ENCODE measurements at places on chromosomes 7 and 10. TPM values are rescaled to one million over a fixed set of nuclear protein-coding genes. Genes with fewer than 3 reads are reported as not detected.

LEP gene
- 0.78 TPM for polyA plus RNA-seq

- DNase-seq, result no peak
Observed at GRCh38 chr10:94361171-94361794, 1.5 kb downstream of the NOC3L start.

DNA sequence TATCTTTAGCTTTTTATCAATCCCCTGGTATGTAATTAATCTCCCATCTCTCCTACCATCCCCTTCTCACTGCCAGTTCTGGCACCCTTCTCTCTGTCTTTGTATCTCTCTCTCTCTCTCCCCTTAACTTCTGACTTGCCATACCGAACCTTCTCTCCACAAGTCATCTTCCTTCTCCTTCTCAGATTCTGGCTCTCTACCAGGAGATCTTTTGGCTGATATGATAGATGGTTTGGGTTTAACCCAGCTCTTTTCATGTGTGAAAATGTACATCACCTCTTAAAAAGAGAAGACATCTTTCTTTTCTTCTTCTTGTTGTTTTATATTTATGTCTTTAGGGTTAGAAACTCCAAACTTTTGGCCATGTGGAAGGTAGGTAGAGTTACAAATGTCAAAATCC lies 196.7 kb downstream of the HGF start:
- no peak for DNase-seq

GRCh38 chr7:39838326-39838725 lies 111.7 kb upstream of the CDK13 start:
- DNase-seq, result no peak

GRCh38 chr7:137245890-137246289 lies 97.6 kb downstream of the PTN start:
- no peak for DNase-seq

GRCh38 chr10:14558025-14558424 lies 216.7 kb downstream of the FAM107B start:
- no peak for DNase-seq

CD36 gene
- 273 TPM for polyA plus RNA-seq

GPR85 gene
- polyA plus RNA-seq, result 0.09 TPM

GRCh38 chr7:151513133-151513532 lies 6.6 kb downstream of the RHEB start:
- DNase-seq, result no peak

ADGRA1 gene
- polyA plus RNA-seq, result 0.05 TPM

GRCh38 chr7:127822822-127823508 lies 171.0 kb downstream of the SND1 start:
- DNase-seq, result no peak

GRCh38 chr10:59880971-59881510 lies 25.3 kb downstream of the CCDC6 start:
- DNase-seq, result no peak

EXOC4 gene
- 7.6 TPM for polyA plus RNA-seq

PLAU gene
- polyA plus RNA-seq, result 7.1 TPM

DNA sequence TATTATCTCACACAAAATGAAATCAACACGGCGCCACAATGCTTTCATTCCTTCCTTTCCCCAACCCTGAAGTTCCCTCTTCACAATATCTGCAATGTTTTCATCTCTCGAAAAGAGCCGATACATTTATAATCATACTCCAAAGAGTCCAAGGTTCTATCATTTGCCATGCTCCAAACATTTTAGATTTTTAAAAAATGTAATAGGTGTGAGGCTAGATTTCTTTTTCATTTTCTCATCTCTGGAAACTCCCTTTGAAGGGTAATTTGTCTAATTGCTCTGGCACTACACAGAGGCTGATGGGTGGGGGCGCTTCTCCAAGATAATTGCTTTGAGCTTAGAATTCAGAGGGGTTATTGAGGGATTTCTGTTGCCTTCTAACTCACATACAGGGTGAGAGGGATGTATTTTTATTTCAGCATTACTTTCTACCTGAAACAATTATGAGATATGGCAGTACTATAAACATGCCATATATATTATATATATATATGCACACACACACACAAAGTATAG lies 4.9 kb downstream of the DLX5 start:
- DNase-seq, result no peak

LSM8 gene
- polyA plus RNA-seq, result 18.0 TPM

DNA sequence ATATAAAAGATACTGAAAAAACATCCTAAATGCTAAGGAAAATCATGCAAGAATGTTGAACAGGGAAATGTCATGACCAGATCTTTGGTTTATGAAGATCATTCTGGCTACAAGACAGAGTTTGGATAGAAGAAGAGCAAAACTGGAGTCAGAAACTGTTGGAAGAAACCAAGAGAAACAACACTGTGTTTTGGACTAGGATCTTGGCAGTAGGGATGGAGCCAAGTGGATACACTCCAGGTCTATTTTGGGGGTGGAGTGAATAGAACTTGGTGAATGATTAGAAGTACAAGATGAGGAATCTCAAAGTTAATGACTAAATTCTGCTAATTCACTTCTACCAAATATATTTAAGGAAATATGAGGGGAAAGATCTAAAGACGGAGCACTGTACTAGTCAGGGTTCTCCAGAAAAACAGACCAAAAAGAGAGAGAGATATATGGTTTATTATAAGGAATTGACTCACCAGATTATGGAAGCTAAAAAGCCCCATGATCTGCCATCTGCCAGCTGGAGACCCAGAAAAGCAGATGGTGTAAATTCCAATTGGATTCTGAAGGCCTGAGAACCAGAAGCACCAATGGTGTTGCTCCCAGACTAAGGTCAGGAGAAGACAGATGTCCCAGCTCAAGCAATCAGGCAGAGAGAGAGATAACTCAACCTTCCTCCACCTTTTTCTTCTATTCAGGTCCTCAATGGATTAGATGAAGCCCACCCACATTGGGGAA lies 254.9 kb downstream of the TRIL start:
- DNase-seq, result no peak

DNA sequence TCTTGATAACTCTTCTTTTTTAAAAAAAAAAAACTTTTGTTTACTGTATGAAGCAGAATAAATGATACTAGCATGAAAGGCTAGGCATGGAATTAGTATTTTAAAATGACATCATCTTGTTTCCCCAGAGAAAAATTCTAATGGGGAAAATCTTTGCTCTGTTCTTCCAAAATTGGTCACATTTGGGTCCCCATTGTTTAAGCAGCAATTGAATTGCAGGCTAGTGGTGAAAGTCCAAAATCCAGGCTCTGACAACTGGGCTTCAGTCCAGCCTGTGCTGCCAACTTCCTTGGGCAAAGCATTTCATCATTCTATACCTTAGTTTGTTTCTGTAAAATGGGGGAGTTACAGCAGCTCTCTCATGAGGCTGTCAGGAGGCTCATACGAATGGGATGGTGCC lies 726.4 kb downstream of the KCNMA1 start:
- DNase-seq, result no peak

DNA sequence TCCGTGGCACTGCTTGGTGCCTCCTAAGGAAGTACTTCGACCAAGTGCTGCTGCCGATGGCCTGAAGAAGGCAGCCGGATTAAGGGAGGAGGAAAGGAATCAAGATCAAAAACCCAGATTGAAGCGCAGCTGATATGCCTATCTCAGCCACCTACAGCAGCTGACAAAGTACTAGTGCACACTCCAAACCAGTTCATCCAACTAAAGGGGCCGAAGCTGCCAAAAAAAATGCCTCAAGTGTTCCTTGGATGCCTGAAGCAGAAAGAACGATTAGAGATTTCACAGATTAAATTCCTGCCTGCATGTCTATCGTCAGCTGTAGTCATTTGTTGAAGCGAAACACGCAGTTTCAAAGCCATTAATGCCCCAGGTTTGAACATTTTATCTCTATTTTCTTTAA lies 65.7 kb downstream of the TNRC18 start:
- DNase-seq, result no peak

DNA sequence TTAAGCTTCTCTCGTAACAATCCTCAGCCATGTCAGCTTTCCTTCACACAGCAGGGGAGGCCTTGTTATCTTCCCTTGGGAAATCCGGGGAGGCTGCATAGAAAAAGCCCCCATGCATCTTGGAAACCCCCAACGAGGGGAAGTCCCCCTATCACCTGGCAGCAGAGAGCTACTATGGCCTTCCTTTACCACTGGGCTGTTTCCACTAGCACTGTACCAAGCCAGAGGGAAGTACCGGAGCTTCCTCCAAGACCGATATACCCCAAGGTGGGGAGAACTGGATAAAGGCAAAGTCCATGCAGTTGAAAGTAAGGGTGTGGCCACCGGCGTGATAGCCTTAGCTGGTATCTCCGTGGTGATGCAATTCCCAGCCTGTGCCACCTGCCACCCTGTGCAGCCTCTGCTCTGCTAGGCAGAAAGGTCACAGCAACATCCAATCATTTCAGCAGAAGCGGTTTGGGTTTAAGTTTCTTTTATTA lies 4.4 kb upstream of the CLIP2 start:
- no peak for DNase-seq

PRRT4 gene
- 3.5 TPM for polyA plus RNA-seq

COL26A1 gene
- polyA plus RNA-seq, result 0.03 TPM

DNA sequence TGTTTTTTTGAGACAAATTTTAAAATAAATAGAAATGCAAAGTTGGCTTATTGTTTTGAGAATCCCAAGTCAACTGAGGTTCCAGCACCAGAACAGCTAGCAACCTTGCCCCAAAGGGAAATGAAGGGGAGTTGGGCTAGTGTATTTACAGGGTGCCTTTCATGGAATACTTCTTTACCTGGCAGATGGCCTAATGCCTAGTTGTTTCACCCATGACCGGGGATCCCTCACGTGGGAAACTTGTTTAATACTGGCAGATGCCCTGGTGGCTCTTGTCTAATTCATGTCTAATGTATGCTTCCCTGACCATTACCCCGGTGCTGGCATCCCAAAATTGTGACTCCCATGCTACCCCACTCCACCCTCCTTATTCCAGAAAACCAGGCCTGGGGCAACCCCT lies 861.1 kb upstream of the ZWINT start:
- no peak for DNase-seq

DNA sequence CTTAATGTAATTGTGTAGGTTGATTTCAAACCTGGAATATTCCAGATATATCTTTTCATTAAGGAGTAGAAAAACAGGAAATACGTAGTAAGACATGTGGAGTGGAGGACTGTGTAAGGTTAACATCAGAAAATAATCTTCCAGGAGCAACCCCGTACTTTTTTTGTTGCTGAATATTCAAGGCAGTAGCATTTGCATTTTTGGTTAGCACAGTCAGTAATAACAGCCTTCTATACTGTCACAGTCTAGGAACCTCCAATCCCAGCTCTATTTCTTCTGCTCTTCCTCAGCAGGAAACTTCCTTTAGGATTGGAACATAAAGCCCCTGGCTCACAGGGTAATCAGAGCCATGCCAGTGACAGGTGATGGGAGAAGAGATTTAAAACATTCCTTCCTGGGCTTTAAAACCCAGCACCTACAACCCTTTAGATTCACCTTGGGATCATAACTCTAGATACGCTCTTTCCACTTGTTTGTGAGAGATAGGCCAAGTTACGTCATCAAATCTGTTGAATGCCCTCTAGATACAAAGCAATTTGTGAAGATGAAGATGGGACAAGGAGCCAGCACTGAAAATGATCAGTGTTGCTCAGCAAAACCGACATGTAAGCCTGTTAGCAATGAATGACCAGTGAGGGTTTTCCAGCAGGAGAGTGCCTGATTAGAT lies 248.5 kb upstream of the NPY start:
- no peak for DNase-seq

PRSS1 gene
- 1.4 TPM for polyA plus RNA-seq

DNA sequence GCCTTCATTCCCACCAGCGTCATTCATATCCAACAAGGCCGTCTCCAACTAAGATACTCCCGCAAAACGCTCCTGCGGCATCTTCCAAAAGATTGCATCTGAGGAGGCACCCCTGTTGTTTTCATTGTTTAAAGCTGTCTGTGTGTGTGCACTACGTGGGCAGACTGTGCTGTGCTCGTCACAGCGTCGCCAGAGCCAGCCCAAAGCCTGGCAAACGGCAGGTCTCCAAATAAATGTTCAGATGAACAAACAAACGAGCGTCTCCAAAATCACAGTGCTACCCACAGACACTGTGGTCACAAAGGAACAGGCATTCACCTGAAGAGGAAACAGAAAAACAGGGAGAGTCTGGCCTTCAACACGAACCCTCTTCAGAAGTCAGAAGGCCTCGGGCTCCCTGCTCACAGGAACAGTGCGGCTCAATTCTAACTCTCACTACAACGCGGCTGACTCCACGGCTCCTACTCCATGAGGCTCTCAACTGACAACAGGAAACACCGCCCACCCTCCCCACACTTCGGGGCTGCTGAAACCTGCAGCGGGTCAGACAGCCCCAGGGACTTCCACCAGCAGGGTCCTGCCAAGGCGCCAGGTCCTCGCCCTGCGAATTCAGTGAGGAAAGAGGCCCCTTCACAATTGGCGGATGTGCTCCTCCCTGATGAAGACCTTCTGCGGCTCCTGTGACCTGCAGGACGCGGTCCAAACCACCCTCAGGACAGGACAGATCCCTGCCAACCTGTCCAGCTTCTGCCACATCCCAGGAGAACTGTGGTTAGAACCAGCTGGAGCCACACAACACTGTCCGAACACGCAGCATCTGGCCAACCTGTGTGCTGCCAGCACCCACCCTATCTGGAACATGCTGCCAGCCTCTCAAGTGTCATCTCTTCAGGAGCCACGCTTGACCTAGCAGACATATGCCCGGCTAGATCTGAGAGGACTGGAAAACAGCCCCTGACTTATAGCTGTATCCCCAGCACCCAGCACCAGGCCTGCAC lies 36.1 kb downstream of the MAD1L1 start:
- no peak for DNase-seq

ZNF37A gene
- 7.9 TPM for polyA plus RNA-seq

GRCh38 chr7:137934941-137935883 lies 66.7 kb downstream of the CREB3L2 start:
- DNase-seq, result no peak

GRCh38 chr7:4837041-4837802 lies 24.6 kb downstream of the PAPOLB start:
- no peak for DNase-seq

DNA sequence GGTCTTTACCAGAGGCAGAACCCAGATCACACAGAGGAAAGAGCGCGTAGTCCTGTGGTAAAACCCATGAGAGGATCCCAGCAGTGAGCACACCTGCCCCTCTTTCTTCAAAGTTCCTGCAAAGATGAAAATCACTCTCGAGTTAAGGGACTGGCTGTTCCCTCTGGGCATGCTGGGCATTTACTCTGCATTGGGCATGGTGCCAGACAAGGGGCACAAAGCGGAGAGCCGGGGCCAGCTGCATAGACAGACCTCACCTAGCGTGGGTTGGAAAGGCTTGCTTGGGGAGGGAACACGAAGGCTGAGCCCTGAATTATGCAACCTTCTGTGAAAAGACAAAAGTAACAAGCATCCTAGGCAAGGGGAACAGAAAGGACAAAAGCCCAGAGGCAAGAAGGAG lies 120.0 kb upstream of the TCERG1L start:
- DNase-seq, result no peak

RP9 gene
- 23.1 TPM for polyA plus RNA-seq

- no peak for DNase-seq
Observed at GRCh38 chr10:78181381-78182055, 147.9 kb downstream of the RPS24 start.

UNCX gene
- not detected for polyA plus RNA-seq

DNA sequence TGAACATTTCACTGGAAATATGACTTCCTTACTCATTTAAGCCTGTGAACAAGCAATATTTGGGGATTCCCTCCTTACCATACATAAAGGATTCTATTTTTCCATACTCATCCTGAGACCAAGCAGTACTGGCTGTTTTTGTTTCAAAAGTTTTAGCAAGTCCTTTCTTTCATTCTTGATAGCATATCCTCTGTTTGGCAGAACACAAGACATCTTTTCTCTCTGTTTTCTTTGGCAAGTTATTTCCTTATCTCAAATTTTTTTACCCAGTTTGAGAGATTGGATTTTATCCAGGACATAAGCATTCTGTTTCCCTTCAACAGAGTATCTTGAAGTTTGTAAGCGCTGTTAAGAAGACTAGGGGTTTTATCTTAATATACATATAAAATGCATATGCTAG lies 3.0 kb upstream of the WASL start:
- no peak for DNase-seq
